ENCODE measurements at places on chromosomes 5 and 9. TPM values are rescaled to one million over a fixed set of nuclear protein-coding genes. Genes with fewer than 3 reads are reported as not detected.

The PTPA gene
- 38.3 TPM for total RNA-seq

The KIF20A gene
- not detected for total RNA-seq

The STK32A gene
- total RNA-seq: 9.6 TPM

The RC3H2 gene
- total RNA-seq: 38.4 TPM

The FBP1 gene
- total RNA-seq: 4.8 TPM

The TNFSF8 gene
- total RNA-seq: 2.6 TPM

The ANKRD31 gene
- total RNA-seq: 0.30 TPM

The INIP gene
- total RNA-seq: 18.4 TPM

The PCDHGA7 gene
- total RNA-seq: 9.6 TPM

The SLC6A18 gene
- total RNA-seq: not detected
